ENCODE measurements at places on chromosomes 7 and 10.
A peak's percentile ranks its signal among the peaks of the same experiment; 100 is the strongest.

DNA sequence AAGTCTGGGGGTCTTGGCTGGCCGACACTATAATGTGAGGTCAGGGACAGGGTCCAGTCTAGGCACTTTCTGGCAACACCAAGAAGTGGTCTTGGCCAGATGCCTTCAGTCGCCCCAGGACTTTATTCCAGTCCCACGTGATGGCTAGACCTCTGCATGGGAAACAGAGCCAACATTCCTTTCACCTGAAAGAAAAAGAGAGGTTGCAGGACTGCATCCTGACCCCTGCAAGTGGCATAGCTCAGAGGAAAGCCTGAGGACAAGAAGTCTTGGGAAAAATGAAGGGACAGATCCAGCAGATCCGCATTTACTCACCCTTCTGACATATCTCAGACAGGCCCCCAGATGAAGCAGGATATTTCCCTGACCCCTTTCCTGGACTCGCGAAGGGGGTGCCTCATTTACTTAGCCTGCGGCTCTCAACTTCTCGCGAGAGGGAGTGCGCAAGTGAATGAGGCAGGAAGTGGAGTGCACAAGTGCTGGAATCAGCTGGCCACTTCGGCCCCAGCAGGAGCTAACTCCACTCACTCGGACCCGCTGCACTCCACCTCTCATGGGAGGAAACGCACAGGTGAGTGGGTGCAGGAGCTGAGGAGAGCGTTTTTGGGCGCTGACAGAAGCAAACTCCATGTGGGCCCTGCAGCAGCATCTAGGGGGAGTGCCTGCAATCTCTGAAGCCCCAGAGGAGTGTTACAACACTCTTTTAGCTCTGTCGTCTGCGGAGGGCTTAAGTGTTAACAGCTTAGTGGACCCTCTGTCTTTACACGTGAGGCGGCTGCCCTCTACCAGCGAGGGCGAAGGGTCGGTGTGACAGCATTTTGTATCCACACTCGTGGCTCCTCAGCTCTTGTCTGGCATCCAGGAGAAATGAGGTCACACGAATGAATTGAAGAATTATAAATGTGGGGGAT is 916.2 kb upstream of the GHITM start:
- no peak for DNase-seq

DNA sequence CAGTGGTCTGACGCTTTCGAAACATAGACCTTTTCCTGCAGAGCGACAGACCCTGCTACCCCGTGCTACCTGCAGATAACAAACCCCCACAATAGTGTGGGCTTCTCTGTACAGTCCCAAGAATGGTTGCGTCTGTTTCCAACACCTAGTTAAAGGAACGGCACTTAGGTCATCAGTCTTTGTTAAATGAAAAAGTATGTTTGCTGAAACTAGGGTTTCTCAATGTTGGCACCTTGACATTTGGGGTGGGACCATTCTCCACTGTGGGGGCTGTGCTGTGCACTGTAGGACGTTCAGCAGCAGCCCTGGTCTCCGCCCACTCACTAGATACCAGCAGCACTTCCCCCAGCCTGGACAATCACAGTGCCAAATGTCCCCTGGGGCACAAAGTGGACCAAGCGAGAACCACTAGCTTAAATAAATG is 13.7 kb downstream of the TECTB start:
- DNase-seq, result no peak

GRCh38 chr7:96654630-96655188 is 54.9 kb downstream of the SEM1 start:
- DNase-seq, result no peak

DNA sequence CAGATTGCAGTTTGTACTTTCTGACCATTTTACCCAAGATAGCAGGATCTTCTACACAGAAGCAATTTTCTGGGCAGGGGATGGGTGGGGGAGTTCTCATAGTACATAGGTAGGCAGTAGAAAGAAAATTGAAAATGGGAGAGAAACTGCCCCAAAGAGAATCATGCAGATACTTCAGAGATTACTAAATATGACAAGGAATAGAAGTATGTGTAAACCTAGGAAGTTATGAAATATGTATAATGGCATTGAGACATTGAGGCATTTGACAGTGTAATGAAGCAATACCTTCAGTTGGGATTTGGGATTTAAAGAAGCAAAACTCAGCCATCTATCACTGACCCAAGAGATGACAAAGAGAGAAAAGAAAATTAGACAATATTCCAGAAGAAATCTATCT is 233.0 kb downstream of the PTN start:
- peak; percentile 33 for DNase-seq

GRCh38 chr10:81179805-81180452 is 642.2 kb downstream of the SH2D4B start:
- no peak for DNase-seq

GRCh38 chr7:3955751-3956696 is 655.0 kb downstream of the SDK1 start:
- DNase-seq, result no peak

GRCh38 chr10:132634947-132635271 is 97.3 kb downstream of the INPP5A start:
- DNase-seq, result no peak

GRCh38 chr10:61410353-61411070 is 42.7 kb downstream of the TMEM26 start:
- DNase-seq, result peak; percentile 14

GRCh38 chr7:139255290-139255689 is 24.3 kb downstream of the UBN2 start:
- DNase-seq, result no peak

- DNase-seq, result no peak
Observed at GRCh38 chr7:52184006-52184703, 851.3 kb upstream of the POM121L12 start.

DNA sequence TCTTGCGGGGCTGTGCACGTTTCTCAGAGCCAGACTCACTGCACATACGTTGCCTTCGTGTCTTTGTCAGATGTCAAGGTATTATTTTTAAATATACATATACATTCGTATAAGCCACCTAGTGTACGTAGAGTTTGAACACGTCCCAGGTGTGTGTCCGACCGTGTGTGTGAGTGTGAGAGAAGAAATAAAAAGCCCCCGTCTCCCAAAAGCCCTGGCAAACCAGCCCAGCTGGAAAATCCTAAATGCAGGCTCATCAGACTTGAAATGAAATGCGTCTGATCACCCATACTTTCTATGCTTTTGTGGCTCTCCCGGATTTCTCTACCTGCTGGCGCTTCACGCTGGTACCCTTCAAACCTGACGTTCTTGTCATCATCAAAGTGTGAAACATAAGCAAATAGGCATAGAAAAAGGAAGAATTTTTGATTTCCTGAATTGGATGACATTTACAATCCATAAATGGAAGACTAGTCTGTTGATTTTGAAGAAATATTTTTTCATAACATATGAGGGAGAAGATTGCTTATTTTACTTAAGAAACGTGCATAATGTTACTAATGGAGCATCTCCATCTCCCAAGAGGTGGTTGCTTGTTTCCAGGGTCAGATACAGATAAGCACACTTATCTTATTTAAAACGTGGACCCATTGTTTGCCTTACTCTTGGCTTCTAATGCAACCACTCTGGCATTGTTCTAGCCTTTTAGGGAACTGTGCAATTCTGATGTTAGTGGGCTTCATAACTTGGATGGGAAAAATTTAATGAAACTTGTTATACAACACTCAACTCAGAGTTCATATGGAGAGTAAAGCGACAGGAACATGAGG is 971 bp downstream of the PRKG1 start:
- DNase-seq, result no peak

DNA sequence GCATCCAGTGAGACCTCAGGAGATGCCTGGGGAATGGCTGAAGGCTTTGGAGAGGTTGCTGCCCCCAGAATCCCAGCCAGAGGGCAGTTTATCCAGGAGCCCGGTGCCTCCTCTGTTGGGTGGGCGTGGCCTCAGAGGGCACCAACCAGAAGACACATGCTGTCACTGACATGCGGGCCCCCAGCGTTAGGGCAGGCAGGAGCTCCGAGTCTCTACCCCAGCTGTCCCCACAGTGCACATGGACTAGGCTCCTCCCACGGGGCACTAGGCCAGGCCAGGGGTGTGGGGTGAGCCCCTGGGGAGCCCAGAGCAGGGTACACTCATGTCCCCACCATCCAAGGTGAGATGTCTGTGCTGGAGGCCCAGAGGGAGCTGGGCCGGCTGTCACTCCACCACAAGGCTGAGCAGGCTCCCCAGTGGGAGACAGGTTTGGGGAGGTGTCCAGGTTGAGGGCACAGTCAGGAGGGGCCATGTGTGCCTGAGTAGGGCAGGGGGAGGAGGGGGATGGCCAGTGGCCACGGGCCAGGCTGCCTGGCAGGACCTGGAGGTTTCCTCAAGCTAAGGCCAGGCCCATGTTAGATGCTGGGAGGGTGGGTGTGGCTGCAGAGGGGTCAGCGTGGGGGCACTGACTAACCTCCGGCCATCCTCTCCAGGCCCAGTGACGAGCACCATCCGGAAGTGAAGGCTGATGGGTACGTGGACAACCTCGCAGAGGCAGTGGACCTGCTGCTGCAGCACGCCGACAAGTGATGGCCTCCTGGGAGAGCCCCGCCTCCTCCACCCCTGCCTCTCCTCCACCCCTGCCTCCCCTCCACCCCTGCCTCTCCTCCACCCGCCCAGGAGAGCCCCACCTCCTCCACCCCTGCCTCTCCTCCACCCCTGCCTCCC is 131.3 kb downstream of the FAM53B start:
- DNase-seq, result peak; percentile 14

DNA sequence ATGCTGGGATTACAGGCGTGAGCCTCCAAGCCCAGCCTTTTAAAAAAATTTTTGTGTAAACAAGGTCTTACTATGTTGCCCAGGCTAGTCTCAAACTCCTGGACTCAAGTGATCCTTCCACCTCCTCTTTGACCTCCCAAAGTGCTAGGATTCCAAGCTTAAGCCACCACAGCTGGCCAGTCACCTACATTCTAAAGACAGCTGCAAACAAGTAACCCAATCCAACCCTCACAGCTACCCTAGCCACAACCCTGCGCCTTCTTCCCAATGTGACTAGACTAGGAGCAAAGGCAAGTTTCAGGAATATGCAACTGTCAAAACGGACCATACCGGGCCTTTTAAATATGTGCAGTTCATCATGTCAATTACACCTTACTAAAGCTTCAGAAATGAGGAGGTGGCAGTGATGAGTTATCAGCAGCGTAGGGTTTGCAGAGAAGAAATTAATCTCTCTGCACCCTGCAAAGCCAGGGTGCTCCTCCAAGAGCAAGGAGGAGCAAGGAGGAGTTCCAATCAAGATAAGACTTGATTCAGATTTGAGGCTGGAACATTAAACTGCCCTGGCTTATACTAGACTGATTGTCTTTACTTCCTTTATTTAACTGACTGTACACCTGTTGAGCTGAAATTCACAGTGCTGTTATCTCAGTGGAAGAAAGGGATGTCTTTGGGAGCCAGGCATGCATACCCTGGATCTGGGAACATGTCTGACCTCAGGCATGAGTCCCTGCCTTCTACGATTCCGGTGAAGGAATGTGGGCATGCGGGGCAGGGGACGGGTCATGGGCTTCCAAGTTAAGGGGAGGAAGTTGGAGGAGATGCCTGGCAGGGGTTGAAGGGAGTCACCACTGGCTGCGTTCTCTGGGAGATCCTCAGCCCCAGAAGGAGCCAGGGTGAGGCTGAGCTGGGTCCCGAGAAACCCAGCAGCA is 15.5 kb upstream of the TMEM120A start:
- DNase-seq, result no peak

- no peak for DNase-seq
Observed at GRCh38 chr7:86647385-86648094, 3.8 kb downstream of the GRM3 start.

DNA sequence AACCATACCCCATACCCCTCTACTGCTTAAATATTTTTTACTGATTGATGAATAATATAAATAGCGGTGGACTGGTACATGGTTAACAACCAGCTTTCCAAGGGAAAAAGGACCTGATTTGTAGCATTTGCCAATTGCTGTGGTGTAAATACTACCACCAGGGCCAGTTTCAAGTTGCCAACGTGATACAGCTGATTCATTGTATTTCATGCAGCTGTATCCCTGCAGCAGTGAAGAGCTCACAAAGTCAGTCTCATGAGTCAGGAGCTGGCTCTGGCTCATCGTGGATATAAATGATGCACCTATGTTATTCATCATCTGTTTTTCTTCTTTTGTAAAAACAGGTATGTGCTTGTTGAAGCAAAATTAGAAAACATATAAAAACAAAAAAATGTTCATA is 15.2 kb downstream of the CALML5 start:
- no peak for DNase-seq

DNA sequence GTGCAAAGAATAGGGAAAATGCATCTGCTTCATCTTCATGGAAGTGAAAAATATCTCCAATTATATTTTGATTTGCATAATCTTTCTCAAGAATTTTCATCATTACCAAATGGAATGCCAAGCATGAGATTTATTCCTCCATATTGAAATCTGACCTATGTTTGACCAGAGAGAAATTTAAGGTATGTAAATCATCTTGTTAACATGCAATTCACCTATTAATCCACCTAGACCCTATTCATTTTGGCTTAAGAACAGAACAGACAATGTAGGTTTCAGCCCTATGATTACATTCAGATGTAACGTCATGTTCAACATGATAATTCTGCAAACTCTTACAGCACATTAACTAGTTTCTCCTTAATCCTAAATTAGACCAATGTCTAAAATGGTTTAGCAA is 30.8 kb upstream of the TMEM140 start:
- DNase-seq, result no peak

- DNase-seq, result peak; percentile 99
Observed at GRCh38 chr7:102875700-102876295, 37.0 kb upstream of the LRRC17 start.

GRCh38 chr7:20268824-20269223 is 51.6 kb upstream of the MACC1 start:
- DNase-seq, result peak; percentile 5

GRCh38 chr7:112511451-112512202 is 30.8 kb downstream of the LSMEM1 start:
- DNase-seq, result no peak

- no peak for DNase-seq
Observed at GRCh38 chr7:69049326-69049725, 548.9 kb upstream of the AUTS2 start.

GRCh38 chr7:41183741-41184140 is 519.1 kb downstream of the INHBA start:
- DNase-seq, result no peak

- DNase-seq, result no peak
Observed at GRCh38 chr10:85100495-85100894, 772.1 kb downstream of the CCSER2 start.

- peak; percentile 74 for DNase-seq
Observed at GRCh38 chr7:55977831-55978230, 13.4 kb downstream of the NIPSNAP2 start.

All from EL (cell line).